ENCODE measurements at places on chromosomes 1 and 21.

- no peak for DNase-seq
These were observed 28.2 kb upstream of the FAM131C start for GRCh38 chr1:16101623-16102022.

DNA sequence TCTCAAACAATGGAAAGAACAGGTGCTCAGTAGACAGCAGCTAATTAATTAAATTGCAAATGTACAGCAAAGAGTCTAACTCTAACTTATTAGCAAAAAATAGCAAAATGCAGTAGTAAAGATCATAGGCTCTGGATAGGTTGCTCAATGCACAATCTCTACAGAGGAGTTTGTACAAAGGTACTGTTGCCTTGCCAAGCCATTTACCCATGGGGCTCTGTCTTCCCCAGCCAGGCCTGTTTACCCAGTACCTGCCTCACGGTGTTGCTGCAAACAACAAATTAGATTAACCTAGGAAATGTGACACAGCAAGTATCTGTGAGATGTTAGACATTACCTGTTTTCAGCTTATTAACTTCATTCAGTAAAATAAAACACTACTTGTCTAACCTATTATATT, 222.0 kb downstream of the DENND1B start:
- DNase-seq: no peak

DNA sequence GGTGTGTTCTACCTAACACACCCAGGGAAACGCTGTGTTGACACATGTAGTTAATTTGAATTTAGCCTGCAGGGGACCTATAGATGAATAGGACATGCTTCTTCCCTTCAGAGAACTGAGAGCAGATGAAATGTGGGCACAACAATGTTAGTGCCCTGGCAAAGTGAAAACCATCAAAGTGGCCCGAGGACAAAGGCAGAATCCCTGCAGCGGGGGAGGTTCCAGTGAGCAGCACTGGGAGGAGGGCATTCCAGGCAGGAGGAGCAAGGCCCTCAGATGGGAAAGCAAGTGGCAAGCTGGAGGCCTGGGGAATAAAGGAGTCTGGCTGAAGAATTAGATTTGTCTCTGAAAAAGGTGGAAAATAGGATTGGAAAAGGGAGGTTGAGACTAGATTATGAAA, 37.2 kb downstream of the C1orf94 start:
- no peak for DNase-seq

- no peak for DNase-seq
These were observed 740 bp downstream of the ZNF691 start for GRCh38 chr1:42847111-42847595.

DNA sequence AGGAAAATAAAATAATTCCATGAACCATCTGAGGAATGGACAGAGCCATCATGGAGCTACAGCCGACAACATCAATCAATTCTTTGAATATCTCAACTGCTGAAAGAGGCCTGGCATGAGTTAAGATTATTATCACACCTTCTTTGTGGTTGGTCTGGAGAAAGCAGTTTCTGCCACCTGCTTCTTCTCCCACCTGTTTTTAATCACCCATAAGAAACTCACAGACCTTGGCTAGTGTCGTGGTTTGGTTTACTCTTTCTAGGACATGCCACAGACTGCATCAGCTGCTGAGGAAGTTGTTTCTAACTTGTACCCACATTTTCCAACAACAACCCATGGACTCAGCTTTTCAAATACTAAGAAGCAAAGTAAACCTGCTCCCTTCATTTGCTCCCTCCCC, 65.6 kb downstream of the NTPCR start:
- no peak for DNase-seq

DNA sequence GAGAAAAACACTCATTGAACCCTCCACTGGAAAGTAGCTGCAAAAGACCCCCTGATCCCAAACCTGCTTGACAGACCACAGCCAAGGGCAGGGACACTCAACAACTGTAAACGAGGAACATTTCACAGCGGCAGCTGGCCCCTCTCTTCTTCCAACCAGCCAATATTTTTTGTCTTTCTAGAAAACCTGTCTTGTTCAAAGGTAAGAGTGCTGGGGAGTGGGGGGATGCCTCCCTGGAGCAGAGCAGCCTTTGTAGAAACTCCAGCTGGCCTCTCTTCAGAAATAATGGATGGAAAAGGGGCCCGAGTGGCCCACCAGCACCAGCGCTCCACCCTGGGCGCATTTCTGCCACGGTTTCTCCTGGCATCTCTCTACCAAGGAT, 384.0 kb downstream of the RRAGC start:
- DNase-seq: no peak

DNA sequence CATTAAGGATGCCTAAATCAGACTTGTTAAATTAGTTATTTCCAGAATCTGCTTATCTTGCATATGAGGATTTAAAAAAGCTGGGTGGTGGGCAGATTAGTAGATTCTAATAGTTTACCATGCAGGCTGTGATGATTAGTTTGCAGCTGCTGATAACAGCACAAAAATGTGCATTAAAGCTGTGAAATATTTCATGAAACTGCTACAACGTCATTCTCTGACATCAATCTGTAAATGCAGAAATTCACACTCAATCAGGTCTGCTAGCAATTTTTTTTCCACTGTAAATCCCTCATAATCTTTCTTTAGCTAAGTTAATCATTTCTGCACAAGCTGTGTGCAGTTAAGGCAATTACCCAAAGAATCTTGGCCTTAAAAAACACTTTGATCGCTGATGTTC, 9.3 kb upstream of the RPE65 start:
- DNase-seq: no peak

DNA sequence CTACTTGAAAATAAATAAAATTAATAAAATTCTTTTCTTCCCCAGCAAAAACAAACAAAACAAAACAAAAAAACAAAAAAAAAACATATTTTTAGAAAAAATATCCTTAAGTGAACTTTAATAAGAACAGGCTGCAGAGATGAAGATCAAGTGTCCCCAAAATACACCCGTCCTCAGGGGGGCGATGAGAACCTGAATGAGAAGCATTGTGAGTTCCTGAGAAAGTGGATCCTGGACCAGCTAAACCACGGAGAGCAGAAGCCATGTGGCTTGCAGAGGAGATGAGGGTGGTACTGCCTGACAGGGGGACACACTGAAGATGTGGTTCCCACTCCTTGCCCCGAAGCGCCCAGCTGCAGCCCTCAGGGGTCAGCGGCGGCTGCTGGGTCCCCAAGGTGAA, 89.3 kb downstream of the ITPKB start:
- no peak for DNase-seq

GRCh38 chr1:232725305-232726047, 79.7 kb upstream of the MAP10 start:
- DNase-seq: no peak

DNA sequence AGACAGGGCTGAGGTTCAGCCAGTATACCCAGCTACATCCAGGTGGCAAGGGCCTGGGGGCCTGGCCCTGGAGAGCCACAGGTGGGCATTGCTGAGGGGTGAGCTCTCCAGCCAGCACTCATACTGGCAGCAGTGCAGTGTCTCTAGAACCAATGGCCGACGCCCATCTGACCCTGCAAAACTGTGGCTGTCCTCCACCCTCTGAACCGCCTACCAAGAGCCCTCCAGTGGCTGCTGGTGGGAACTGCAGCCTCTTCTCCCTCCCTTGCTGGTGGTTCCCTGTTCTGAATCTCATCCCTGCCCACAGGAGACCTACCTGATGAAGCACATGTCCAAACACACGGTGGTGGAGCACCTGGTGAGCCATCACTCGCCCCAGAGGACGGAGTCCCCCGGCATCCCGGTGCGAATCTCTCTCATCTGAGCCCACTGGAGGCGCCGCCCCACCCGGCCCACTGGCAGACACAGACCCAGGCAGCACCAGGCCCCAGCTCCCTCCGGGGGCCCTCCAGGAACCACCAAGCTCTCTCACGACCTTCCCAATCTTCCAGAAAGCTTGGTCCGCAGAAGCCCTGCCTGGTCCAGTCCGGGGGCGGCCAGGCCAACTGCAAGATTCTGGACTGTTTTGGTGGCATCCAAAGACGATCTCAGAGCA, 22.1 kb downstream of the A3GALT2 start:
- no peak for DNase-seq

DNA sequence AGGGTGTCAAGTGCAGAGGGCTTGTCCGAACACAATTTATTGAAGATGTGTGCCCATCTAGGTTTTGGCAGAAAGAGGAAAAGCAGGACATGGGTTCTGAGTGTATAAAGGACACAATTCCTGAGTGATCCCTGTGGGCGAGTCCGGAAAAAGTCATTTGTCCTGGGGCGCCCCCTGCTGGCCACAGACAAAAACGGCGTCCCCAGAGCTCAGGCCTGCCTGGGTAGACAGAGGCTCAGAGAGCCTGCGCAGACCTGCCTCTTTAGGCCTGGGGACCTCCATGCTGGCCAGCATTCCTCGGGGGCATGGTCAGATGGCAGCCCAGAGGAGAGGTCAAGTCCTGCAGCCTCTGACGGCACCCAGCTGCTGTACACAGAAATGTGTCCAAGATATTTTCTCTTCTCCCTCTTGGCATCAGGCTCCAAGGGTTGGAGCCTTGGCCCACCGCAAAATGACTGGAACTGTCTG, 65.5 kb upstream of the LRP8 start:
- DNase-seq: no peak

DNA sequence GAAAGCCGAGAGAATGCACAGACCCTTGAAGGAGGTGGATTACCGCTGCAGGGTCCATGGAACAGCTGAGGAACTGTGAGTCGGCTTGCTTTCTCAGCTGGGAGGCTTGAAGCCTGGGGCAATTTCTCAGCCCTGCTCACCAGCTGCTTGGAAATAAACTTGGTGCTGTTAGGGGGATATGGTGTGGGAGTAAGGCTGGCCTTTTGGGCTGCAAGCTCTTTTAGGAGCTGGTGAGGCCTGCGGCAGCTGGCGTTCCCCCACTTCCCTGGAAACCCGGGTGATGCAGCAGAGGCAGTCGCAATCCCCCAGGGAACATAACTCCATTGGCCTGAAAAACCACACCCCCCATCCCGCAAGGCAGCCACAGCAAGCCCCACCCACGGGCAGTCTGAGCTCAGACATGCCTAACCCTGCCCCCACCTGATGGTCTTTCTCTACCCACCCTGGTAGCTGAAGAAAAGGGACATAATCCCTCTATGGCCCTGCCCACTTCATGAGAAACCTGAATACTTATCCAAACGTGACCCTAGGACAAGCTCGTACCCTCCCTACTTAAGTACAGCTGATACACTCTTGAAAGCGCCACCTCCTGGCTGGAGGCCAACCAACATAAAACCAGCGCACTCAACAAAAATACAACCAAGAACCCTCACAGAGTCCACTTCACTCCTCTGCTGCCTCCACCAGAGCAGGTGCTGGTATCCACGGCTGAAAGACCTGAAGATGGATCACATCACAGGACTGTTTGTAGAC, 1995.8 kb downstream of the NCAM2 start:
- no peak for DNase-seq

GRCh38 chr1:66618390-66618789, 84.4 kb downstream of the SGIP1 start:
- DNase-seq: no peak

DNA sequence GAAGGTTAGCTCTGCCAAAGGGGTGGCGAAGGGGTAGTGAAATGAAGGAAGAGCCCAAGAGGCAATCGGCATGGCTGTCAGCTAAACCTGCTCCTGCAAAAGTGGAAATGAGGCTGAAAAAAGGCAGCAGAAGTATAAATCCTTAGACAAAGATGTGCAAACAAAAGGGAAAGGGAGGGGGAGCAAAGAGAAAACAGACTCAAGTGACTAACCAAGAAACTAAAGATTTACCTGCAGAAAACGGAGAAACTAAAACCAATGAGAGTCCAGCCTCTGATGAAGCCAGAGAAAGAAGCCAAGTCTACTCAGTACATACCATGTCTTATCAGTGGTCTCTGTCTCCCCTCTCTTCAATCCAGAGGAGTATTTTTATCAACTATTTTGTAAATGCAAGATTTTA, 25.4 kb downstream of the SCAF4 start:
- no peak for DNase-seq

DNA sequence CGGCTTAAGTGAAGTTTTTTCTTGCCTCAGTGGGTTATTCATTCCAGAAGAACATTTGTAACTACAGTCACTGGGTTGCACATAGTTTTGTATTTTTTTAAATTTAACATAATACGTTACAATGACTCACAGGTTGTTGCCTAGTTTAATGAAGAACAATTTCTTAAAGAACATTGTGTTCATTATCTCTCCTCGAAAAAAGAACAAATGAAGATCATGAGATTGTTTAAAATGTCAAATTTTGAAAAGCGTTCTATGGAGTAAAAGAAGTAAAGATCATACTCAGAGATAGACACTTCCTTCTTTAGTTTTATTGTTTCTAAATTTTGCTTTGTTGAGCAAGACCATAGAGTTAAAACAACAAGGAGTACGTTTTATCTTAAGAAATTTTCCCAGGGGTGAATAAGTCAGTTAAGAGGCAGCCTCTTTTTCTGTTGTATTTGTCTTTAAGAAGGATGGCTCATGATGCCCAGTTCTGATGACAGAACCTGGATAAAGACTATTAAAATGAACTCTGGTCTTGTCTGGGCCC, 10.5 kb upstream of the SLAMF1 start:
- DNase-seq: no peak

- no peak for DNase-seq
These were observed 281.4 kb downstream of the AJAP1 start for GRCh38 chr1:4935807-4936206.

DNA sequence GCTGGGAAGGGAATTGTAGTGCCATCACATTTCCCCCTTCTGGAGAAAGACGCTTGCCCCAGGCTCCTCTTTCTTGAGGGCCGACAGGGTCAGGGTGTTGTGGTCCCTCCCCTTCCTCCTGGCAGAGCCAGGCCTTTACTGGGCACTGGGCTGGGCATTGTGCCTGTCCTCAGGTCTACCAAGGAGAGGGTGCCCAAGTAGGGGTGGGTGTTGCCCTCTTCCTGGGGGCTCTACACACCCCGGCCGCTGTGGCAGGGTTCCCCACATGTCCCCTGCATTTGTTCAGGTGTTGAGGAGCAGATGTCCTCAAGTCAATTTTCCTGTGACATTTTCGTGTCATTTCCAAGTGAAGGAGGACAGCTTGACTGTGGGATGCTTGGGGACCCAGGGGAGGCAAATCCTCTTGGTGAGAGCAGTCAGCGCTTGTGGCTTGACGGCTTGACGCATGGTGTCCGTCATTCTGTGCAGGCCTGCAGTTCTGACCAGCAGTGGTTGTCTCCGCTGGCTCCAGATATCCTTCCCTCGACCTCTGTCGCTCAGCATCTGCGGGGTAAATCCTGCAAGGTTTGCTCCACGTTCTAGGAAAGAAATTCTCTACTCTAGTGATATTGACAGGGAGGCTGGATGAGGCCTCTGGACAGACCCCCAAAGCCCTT, 181.9 kb upstream of the VAMP3 start:
- DNase-seq: no peak

- DNase-seq: no peak
These were observed 4.1 kb upstream of the TMCO1 start for GRCh38 chr1:165772739-165773138.
